ENCODE measurements at places on chromosomes 4 and X.

- DNase-seq, result no peak
Observed at GRCh38 chrX:65755786-65756185, 88.3 kb downstream of the MSN start.

- DNase-seq, result no peak
Observed at GRCh38 chr4:27616166-27616565, 755.5 kb downstream of the STIM2 start.

- DNase-seq, result peak; percentile 15
Observed at GRCh38 chrX:140572724-140573123, 67.9 kb upstream of the SOX3 start.

DNA sequence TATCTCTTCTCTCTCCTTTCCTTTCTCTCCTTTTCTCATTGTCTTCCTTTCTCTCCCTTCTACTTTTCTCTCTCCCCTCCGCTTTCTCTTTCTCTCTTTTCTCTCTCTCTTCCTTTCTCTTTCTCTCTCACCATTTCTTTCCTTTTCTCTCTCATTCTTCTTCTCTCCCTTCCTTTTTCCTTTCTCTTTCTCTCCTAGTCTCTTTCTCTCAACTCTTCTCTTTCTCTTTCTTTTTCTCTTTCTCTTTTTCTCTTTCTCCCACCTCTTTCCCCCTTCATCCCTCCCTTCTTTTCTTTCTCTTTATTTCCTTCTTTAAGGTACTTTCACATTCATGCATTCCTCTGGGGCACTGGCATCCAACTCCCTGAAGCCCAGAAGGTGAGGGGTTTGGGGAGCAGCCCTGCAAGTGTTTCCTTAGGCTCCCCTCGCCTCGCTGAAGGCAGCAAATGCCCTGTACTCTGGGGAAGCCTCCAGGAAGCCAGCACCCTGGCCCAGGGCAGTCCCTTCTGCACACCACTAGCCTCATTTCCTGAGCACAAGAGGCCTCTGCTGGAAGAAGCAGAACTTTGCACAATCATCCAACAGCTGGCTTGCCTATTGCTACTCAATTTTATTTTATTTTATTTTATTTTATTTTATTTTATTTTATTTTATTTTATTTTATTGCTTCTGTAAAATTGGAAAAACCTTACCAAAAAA, 124.2 kb downstream of the NFKB1 start:
- DNase-seq, result no peak

DNA sequence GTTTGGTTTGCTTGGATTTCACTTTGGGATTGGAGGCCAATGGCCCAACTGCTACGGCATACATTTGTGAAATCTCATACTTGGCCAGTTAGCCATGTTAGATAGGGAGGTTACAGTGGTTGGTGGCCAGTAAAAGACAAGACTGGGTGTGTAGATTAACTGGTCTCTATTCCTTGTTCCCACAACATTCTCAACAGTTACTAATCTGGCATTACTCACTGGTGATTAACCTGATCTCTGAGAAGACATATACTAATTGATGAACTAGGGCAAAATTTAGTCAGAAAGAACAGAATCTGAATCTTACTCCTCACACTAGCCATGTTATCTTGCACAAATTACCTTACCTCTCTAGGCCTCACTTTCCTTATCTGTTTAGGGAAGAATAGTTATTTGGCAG, 33.4 kb downstream of the GATB start:
- DNase-seq, result no peak

- DNase-seq, result no peak
Observed at GRCh38 chr4:87075876-87076275, 141.1 kb downstream of the AFF1 start.

DNA sequence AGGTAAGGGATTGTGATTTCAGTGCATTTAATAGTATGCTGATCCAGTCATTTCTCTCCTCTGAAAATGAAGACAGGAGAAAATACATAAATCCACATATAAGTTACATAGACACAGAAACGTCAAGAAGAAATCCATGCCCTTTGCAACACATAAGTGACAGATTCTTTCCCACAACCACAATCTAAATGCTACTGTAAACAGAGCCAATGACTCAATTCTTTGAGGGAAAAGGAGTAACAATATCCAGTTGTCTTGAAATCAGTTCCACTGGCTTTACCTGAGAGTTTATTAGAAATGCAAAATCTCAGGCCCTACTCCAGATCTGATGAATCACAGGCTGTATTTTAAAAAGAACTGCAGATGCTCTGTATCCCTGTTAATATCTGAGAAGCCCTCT, 66.4 kb downstream of the ARAP2 start:
- peak; percentile 26 for DNase-seq

GRCh38 chrX:153642051-153642654, 4.8 kb upstream of the DUSP9 start:
- no peak for DNase-seq

- peak; percentile 81 for DNase-seq
Observed at GRCh38 chr4:3201718-3202702, 46.9 kb upstream of the MSANTD1 start.

GRCh38 chr4:42327323-42327722, 70.0 kb upstream of the SHISA3 start:
- no peak for DNase-seq

DNA sequence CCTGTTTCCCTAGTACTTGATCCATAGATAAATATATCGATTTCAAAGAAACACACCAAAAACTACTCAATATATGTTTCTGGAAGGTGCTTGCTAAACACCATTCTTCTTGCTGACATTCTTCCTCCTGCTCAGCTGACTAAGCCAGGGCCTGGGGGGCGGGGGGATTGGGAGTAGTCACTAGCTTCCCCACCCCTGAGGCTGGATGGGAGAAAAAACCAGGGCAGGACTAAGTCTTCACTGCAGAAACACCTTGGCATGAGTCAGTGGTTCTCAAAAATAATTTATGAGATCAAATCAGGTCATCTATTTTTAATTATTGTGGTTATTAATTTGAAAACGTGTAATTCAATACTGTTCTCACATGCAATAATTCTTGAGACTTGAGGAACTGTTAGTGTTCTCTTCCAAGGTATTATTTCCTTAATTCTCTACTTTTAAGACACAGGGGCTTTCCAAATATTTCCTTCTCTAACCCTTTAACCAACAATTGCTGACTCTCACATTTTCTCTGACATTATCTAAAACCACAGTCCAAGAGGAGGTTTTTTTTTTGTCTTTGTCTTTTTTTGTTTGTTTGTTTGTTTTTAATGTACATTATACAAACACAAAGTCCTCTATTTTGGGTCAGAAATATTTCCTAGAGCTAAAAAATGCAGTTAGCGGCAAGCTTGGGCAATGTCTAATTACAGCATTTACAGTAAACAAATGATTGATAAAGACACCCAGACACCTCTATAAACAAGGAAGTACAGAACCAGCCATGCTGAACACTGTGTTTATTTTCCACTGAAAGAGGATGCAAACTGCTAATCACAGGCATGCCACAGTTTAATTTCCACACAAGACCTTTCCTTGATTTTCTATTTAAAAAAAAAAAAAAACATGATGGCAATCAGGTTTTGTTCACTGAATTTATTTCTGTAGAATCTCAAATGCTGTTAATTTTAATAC, 120.3 kb upstream of the USP9X start:
- DNase-seq, result peak; percentile 12

- no peak for DNase-seq
Observed at GRCh38 chr4:105633241-105633640, 75.2 kb downstream of the INTS12 start.

DNA sequence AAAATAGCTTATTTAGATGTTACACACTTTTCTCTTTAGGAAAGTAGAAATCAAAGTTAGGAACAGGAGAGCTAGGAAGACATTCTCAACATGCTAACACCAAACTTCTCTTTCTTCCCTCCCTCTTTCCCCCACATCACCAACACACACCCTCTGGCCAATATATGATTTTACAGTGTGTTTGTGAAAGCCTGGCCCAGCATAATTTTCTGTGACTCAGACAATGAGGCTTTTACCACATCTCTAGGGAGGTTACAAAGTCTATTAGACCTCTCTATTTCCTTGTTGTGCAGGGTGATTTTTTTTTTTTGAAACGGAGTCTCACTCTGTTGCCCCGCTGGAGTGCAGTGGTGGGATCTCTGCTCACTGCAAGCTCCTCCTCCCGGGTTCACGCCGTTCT, 189.9 kb downstream of the AASDH start:
- peak; percentile 51 for DNase-seq

- no peak for DNase-seq
Observed at GRCh38 chr4:153242839-153243324, 38.6 kb downstream of the TRIM2 start.

- no peak for DNase-seq
Observed at GRCh38 chr4:64095398-64095797, 313.9 kb downstream of the TECRL start.

DNA sequence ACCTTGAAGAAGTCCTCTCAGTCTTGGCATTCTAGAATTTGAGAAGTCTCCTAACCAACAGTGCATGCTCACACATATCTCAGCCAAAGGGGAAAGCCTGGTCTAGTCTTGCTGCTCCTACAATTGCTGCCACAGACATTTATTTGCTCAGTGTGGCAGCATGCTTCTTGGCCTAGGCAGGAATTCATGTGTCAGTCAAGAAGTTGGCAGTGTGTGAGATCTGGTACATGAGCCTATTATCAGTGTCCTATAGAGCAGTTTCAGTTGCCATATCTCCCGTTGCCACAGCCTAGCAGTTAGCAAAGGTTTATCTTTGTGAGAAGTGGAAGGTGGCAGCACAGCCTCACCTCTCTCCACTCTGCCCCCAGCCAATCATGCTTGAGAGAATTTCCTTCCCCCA, 176.9 kb upstream of the ARHGEF9 start:
- DNase-seq, result no peak

- no peak for DNase-seq
Observed at GRCh38 chr4:145207934-145208333, 27.5 kb upstream of the OTUD4 start.

- DNase-seq, result no peak
Observed at GRCh38 chr4:122163301-122163700, 11.2 kb downstream of the BLTP1 start.

DNA sequence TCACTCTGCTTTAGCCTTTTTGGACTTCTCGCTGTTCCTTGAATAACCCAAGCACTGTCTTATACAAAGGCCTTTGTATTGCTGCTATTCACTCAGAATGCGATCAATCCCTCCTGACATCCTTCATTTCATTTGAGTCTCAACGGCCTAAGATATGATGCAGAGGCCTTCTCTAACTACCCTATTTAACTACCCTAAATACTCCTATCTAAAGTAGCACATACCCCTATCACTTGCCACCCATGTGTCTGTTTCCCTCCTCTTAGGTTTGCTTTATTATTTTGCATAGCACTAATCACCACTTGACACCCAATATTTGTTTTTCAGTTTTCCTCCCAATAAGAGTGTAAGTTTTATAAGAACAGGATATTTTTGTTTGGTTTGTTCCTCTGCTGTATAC, 42.3 kb upstream of the ACSL4 start:
- no peak for DNase-seq

GRCh38 chrX:112835019-112835418, 5.6 kb downstream of the AMOT start:
- DNase-seq, result no peak

DNA sequence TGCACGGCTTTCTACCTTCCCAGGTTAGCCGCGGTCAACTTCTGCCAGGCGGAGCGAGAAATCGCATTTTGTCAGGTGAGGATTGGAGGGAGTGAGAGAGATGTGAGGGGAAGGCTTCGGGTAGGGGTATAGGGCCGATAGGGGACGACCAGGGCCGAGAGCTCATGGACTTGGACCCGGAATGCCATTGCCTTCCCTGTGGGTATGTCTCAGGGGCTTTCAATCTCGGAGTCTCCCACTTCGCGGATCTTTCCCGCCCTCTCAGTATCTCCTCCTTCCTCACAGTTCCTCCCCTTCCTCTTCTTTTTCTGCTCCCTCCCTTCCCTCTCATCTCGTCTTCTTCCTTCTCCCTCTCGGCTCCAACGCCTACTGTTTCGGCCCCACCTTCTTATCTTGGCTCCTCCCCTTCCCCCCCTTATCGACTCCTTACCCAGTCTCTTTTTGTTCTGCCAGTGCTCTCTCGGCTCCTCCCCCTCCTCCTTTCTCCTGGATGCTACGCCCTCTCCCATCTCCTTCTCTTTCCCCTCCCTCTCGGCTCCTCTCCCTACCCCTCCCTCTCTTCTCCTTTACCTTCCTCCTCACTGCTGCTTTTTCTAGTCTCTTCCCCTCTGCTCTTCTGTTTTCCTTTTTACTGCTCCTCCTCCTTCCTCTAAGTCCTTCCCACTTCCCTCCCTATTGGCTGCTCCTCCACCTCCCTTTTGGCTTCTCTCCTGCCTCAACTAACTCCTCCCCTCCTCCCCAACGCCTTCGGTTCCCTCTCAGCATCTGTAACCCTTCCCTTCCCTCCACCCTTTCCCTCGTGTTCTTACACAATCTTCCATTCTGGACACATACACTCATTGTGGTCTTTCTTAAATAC, 29.4 kb upstream of the RBMX start:
- peak; percentile 91 for DNase-seq

- no peak for DNase-seq
Observed at GRCh38 chr4:3200423-3201090, 48.4 kb upstream of the MSANTD1 start.

DNA sequence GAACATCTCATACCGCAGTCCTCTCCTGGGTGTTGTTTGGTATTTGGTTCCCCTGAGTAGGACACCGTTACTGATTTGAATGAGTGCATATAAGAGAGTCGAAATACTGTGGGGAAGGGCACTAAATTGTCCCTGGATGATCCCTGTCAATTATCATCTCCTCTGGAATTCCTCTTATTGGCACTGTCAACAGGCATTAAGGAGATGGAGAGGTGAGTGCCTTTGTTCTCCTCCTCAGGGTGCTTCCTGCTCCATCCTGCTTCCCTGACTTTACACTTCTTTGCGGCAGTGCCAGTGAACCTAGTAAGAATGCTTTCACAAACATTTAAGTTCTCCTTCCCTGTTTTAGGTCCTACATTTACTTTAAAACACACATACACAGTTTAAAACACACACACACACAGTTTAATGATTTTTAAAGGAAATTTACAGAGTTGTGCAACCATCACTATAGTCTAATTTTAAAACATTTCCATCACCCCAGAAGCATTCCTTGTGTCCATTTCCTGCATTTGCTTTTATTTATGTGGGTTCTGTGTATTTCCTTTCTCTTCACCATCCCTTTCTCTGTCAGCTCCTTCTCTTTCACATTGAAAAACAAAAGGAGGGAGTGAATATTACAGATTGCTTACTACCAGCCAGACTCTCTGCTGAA, 20.9 kb upstream of the ZRSR2 start:
- DNase-seq, result no peak

GRCh38 chr4:153232768-153233167, 28.5 kb downstream of the TRIM2 start:
- no peak for DNase-seq

DNA sequence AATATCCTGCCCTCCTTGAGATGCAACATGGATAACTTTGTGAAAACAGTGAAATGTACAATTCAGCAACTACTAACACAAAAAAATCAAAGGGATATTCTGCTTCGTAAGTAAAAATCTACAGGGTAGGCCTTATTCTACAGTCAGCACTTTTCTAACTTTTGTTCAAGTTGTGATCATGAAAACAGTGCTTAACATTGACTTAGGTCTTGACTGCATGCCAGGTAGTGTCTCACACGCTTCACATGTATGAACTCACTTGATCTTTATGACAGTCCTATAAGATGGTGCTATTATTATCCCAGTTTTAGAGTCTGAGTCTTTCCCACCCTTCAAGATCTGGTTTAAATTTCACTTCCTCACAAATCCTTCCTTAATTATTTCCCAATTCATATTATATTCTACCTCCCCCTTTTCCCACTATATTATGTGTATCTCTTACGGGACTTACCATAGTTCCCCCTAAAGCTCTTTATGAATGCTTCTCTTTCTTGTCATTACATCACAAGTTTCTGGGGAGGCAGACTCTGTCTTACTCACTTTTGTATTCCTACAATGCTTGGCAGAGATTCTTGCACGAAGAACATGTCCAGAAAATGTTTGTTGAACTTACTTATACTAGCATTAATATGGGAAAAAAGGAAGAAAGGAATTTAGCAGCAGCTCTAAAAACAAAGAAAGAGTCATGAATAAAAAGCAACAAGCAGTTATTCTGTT, 179.8 kb downstream of the SCFD2 start:
- DNase-seq, result peak; percentile 67

All from fibroblast of lung (primary cell).